CD4-positive, alpha-beta T cell treated with Interleukin-17A for 4 hours (primary cell): ENCODE measurements at places on chromosomes 16 and 17.
A peak's percentile ranks its signal among the peaks of the same experiment; 100 is the strongest.

DNA sequence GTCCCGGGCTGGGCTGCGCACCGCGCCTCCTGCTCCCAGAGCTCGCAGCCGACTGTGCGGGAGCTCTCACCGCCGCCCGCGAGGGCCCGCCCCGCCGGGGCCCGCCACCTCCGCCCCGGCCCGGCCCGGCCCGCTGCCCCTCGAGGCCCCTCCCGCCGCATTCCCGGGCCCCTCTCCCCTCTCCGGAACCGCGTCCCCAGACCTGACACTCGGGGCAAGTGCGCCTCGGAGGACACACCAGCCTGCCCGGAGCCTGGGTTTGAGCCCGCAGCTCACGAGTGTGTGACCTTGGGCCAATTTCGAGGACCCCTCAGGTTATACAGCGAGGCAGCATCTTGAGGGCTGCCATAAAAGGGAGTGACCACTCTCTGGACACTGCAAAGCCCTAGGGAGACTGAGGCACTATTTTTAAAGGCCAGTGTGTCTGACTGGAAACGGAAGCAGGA lies 2.0 kb upstream of the GRIN2C start:
- no peak for DNase-seq

DNA sequence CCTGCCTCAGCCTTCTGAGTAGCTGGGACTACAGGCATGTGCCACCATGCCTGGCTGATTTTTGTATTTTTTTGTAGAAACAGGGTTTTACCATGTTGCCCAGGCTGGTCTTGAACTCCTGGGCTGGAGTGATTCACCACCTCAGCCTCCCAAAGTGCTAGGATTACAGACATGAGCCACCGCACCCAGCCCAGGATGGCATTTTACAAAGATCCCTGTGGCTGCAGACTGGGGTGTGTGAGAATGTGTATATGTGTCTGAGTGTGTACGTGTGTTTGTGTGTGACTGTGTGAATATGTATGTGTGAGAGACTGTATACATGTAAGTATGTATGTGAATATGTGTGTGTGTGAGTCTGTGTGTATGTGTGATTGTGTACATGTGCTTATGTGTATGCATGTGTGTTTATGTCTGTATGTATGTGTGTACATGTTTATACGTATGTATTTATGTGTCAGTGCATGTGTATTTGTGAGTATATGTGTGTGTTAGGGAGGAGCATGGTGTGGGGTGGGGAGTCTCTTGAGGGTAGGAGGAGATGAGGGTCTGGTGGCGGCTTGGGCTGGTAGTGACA lies 17.0 kb downstream of the RPTOR start:
- no peak for DNase-seq

- DNase-seq: peak; percentile 44
These were observed 6.9 kb downstream of the HERPUD1 start for GRCh38 chr16:56938664-56939513.

DNA sequence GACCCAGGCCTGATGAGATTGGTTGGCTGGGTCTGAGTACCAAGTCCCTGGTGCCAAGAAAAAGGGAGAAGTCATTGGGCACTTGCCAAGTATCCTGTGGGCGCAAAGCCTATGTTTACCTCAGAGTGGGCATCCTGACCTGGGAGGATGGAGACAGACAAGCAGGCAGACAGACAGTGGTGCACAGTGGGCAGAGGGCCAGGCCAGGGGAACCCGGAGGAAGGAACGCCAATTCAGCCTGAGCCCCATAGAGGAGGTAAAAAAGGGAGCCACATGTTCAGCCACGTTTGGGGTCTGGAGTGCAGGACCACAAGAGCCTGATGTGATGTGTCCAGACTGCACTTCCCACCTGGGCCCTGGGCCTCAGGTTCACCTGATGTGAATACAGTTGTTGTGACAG lies 5.4 kb downstream of the PHKG2 start:
- DNase-seq: no peak

DNA sequence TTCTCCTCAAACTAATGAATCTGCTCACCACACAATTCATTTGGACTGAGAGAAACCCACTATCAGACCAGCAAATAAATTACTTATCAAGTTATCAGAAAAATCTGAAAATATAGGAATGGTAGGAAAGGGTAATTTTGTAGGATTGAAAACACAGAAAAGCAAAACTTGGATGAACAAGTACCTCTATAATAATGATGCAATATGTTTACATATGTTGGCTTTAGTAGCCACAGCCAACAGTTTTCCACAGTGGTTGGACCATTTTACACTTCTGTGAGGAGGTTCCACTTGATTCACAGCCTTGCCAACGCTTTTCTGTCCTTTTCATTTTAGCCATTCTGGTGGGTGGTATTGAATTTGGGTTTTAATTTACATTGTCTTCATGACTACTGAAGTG lies 10.6 kb upstream of the GINS3 start:
- no peak for DNase-seq

- peak; percentile 22 for DNase-seq
These were observed 32.6 kb downstream of the CTCF start for GRCh38 chr16:67594956-67595355.

DNA sequence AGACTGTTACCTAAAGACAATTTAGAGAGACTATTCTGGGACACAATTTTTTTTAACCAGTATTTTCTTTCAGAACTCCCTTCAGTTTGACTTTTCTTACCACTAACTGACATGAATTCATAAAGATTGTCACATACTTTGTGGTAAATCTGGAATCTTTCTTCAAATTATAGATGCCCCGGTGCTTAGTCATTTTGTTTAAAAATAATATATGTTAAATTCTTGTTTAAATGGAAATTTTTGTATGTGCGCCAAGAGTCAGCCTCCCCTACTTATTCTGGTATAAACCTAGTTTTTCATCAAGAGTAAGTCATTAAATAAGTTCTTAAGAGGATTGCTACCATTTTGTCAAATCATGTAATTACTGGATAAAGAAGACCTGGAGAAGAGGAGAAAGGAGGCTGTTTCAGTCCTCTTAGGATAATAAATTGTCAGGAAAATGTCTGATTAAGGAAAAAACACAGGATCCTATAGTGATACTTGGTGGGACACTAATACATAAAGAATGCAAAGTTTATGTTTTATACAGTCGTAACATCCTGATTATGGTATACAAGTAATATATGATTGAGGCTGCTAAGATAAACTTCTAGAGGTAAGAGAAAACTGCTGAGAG lies 424.4 kb downstream of the PMP22 start:
- no peak for DNase-seq

DNA sequence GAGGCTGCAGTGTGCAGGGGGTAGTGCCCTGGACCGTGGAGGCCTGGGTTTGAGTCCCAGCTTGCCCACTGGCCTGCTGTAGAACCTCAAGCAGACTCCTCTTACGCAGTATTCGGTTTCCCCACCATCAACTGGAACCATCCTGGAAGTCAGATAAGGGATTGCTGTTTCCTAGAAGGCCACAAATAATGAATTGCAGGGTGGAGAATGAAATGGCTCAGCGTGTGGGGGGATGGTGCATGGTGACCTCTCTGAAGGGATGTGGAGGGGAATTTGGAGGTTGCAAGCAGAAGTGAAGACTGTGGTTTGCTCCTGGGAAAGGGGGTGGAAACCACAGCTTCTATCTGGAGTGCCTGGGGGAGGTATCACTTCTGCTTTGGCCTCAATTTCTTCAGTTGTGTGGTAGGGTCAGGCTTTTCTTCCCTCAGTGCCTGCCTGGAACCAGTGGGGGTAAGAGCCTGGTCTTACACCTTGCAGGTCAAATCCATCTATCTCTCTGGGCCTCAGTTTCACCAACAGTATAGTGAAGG lies 1.7 kb downstream of the ADGRG5 start:
- DNase-seq: no peak

DNA sequence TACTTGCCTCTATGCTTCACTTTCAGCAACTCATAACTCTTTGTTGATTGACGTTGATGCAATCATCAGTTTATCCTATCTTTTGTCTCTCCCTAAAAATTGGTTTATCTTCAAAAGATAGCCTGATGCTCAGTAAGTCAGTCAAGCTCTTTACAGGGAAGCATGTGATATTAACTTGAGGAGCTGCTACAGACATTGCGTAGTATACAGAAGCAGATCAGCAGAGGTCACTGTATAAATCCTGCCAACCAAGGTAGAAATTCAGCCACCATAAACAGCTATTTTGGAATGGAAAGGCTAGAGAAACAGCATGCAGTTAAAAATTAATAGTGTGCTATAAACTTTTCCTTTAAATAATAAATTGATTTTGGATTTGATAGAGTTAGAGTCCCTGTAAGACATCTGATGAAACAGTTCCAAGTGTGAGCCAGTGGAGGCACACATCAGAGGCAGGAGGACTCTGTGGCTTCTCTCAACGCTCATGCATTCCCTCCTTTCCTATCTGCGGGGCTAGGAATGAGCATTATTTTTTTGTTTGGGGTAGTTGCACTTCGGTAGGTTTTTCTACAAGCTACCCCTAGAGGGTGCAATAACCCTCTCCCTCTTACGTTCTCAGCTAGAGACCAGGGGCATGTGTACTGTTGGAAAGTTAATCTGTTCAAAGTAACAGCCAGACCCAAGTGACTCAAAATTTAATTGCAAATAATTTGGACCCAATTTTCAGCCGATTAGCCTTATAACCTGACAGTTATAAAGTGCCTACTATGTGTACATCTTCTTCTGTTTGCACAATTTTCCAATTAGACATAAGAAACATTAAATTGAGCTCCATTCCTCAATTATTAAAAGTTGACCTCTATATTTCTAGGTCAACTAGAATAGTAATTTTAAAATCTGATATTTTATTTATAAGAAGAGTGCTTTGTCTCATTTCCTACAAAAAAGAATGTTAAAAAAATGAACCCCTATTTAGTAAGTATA lies 647.7 kb upstream of the SOX9 start:
- DNase-seq: no peak

DNA sequence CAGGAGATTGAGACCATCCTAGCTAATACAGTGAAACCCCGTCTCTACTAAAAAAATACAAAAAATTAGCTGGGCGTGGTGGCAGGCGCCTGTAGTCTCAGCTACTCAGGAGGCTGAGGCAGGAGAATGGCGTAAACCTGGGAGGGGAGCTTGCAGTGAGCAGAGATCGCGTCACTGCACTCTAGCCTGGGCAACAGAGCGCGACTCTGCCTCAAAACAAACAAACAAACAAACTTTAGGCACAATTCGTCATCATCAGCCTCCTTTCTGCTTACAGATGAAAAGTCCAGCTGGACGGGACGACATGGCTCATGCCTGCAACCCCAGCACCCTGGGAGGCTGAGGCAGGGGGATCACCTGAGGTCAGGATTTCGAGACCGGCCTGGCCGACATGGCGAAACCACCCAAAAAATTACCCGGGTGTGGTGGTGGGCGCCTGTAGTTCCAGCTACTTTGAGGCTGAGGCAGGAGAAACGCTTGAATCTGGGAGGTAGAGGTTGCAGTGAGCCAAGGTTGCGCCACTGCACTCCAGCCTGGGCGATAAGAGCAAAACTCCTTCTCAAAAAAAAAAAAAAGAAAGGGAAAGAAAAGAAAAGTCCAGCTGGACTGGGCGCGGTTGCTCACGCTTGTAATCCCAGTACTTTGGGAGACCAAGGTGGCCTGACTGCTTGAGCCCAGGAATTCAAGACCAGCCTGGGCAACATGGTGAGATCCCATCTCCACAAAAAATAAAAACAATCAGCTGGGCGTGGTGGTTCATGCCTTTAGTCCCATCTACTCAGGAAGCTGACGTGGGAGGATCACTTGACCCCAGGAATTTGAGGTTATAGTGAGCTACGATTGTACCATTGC lies 1.5 kb upstream of the SPIRE2 start:
- no peak for DNase-seq
